Activated naive CD4-positive, alpha-beta T cell (primary cell): ENCODE measurements at places on chromosomes 4 and X.

GRCh38 chrX:46247456-46247855 lies 297.8 kb downstream of the ZNF674 start:
- no peak for DNase-seq

- DNase-seq, result no peak
These were observed 30.4 kb upstream of the TEC start for GRCh38 chr4:48300004-48300403.

DNA sequence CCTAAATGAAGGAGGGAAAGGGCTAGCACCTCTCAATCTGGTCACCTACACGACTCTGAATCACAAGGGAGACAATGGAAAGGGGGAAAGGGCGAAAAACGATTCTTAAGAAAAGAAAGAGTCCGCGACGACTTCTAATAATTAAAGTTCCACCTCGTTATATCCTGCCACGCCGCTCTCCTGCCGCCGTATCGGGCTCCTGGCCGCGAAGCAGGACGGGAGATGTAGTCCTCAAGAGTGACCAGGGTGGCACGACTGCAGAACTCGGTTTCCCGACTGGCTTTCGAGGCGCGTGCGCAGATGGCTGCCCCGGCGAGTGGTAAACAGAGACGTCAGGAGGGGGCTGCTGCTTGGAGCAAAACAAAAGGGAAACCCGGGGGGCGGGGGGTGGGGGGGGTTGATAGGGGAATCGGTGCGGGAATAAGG lies at the start of gene FOXO4:
Gene FOXO4 (plus strand): TSS at position 297 of the 426 bp plus-strand sequence. CDS start 678 bp downstream, outside the sequence.
- DNase-seq, result peak; percentile 79

DNA sequence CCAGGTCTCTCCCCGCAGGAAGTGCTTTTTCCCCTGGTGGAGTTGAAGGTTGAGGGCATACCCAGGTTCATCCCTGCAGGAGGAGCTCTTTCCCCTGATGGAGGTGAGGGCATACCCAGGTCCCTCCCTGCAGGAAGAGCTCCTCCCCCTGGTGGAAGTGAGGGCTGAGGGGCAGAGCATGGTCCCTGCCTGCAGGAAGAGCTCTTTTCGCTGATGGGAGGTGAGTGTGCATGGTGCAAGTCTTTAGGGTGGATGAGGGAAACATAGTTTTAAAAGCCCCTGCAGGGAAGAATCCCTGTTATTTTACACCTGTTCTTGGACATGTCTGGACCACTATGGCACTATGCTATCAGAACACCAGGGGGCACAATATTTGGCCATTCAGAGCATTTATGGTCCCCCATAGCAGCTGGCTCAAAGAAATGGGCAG lies 43.7 kb upstream of the PUDP start:
- DNase-seq, result no peak

- DNase-seq, result no peak
These were observed 438.2 kb upstream of the PCDH7 start for GRCh38 chr4:30281986-30282385.

DNA sequence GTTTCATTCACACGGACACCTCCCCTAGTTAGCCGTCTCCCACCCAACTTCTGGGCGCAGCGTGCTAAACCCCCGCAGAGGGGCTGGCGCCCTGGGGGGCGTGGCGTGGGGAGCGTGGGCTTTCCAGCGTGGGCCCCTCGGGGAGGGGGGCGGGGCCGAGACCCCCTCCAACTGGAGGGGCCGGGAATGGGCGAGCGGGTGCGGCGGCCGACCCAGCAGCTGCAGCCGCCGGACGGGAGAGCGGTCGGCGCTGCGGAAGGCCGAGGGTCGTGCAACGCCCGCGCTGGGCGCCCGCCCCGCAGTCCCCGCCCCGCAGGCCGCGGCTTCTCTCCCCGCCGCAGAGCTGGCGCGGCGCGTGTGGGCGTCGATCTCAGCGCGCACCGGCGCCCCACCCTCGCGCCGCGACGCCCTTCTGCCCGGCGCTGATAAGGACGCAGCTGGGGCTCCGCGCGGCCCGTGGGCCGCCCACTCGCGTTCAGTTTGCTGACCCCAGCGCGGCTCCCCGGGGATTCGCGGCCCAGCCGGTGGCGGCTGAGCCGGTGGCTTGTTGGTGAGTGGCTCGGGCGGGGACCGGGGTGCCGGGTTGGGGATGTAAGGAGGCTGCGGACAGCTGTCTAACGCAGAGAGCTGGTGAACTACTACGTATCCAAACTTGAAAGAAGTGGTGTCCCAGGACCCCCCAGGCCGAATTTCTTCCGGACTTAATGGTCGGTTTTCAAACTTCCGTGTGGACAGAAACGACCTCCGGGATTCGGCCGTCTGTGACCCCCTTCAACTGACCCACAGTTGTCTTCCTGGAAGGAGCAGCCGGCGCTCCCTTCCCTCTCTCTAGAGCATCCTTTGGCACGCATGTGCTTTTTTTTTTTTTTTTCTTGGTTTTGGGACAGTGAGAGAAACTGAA lies 1.5 kb downstream of the FHDC1 start:
- DNase-seq, result no peak
